HFFc6 (cell line): ENCODE measurements at places on chromosomes 5 and 9. TPM values are rescaled to one million over a fixed set of nuclear protein-coding genes. Genes with fewer than 3 reads are reported as not detected.

GRCh38 chr5:120527251-120527650 lies 63.2 kb downstream of the PRR16 start:
- no peak for DNase-seq

DNA sequence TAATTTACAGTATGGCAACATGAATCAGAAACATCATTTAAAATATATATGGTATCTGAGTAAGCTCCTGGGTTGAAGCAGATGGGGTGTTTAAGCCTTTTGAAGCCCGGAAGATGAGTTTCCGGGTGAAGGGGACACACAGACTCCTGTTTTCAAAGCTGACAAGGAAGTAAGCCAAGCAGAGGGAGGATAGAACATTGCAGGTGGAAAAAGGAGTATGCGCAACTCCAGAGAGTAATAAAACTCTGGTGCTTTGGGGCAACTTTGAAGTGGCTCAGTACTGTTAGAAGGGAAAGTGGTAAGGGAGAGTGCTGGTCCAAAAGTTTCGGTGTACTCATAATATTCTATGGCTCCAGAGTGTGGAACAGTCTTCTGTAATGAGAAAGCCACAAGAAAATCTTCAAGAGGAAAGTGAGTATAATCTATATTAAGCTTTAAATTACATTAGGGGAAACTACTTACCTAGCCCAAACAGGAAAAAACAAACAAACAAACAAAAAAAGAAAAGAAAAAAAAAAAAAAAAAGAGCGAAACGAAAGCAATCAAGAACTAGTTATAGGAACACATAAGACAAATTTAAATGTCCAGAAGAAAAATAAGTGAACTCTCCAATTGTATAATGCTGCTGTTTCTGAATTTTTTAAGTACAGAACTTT lies 2.3 kb upstream of the ST8SIA4 start:
- DNase-seq, result no peak

DNA sequence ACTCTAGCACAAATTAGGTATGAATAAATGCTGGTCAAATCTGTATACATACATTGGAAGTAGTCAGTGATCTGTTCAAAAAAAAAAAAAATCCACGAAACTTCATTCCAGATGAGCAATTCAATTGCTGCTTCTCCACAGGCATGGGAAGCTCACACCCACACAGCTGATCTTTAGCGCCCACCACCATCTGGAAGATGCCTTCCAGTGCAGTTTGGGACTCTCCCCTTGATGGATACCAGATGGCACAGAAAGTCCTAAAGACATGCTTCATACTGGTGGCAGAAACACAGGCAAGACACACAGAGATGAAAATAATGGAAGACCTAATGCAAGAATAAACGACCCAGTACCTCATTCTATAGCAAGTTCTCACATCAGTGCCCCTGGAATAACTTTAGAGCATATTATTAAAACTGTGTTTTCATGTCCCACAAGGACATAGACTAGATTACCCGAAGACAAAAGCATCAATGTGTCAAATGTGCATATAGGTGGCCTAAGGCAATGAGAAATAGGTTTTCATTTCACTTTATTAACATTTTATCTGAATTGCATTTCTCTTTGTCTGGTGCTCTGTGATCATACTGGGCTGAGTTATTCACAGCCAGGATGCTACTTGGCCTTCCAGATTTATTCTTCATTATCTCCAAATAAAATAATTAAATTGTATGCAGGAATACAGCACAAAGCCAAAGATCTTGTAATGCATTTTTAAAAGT lies 135.4 kb upstream of the TAS2R1 start:
- DNase-seq, result peak; percentile 70

GRCh38 chr5:142095651-142096330 lies 12.8 kb upstream of the NDFIP1 start:
- no peak for DNase-seq

DNA sequence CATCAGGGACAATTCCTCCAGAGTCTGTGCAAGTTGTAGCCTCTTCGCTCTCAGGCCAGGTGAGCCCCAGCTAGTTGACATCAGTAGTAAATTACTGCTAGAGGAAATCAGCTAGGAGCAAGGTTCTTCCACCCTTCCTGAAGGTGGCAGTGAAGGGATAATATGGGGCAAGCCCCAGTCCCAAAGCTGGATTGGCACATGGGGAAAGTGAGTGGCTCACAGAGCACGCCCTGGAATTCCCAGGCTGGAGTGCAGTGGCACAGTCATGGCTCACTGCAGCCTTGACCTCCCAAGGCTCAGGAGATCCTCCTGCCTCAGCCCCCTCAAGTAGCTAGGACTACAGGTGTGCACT lies 82.1 kb downstream of the CYFIP2 start:
- DNase-seq, result no peak

DNA sequence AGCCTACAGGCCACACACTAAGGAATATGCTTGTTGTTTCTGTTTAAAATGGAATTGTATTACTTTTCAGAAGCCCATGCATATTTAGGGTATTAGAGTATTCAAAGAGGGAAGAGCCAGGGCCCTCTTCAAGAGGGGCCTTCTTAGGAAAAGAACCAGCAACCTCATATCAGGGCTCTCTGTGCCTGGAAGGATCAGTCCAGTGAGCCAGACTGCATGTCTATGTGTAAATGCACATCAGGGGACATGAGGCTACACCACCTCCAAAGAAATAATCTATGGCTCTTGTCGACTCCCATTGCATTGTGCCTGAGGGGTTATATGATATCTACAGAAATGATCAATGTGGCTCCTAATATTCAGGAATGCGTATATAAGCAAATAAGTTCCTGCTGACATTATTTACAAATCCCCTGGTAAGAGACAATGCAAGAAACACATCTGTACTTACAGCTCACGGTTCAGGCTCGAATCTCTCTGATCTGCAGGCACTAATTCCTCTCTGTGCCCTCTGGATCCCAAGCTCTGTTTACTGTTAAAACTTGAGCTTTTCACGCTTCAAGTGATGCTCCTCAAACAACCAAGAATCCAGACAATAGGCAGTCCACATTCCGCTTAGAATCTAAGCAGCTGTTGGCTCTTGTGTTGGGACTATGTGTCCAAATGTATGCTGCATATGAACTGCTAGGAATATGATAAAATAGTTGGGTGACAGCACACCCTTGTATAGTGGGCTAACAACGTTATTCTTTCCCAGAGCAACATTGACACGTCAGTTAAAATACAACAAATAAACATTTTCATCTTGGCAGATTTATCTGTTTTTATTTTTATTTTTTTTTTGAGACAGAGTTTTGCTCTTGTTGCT lies 150.2 kb upstream of the KLF9 start:
- DNase-seq, result no peak

GRCh38 chr9:128910906-128911305 lies 9.9 kb upstream of the PHYHD1 start:
- DNase-seq, result no peak

DNA sequence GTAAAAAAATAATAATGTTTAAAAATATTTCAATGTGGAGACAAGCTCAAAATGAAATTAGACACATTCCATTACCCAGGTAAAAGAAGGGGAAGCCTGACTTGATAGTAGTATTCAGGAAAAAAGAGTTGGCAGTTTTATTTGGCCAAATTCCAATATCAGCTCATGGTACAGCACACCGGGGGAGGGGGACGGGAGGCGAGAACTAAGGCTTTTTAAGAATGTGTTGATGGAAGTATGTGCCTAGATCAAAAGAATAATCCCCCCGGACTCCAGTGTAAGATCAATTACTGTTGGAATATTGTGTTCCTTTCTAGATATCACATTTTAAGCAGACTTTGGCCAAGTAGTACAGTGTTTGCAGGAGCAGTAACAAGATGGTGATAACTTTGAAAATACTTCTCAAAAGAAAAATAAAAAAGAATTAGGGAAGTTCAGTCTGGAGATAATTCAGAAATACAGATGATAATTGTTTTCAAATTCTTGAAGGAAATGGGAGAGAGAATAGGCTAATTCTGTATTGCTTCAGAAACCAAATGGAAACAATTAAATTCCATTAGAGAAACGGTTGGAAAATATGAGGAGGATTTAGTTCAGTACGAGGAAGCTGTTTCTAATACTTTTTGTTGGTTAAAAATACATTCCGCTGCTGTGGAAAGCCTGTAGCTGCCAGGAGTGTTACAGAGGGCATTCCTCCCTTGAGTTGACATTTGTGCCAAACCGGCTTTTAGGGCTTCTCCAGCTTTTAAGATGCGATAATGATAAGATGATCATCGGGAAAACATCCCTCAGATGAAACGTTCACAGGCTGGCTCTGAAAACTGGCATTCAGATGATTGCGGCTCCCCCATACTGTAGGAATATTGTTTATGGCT lies 98.1 kb upstream of the ERBIN start:
- peak; percentile 71 for DNase-seq

- peak; percentile 83 for DNase-seq
Measured at GRCh38 chr5:32810804-32811203, 99.7 kb downstream of the NPR3 start.

GRCh38 chr5:164277720-164278119 lies 772.3 kb downstream of the MAT2B start:
- no peak for DNase-seq

CD14 gene
- total RNA-seq, result 1.5 to 1.9 TPM (median 1.6 TPM) in 3 replicates

HAVCR2 gene
- total RNA-seq, result not detected in 3 replicates

THBS4 gene
- 0.20 to 0.73 TPM (median 0.48 TPM) in 3 replicates for total RNA-seq
